Fibroblast of mammary gland (primary cell): ENCODE measurements at places on chromosomes 7 and 10.

- DNase-seq, result no peak
Measured at GRCh38 chr10:110052916-110053315, 45.1 kb downstream of the ADD3 start.

DNA sequence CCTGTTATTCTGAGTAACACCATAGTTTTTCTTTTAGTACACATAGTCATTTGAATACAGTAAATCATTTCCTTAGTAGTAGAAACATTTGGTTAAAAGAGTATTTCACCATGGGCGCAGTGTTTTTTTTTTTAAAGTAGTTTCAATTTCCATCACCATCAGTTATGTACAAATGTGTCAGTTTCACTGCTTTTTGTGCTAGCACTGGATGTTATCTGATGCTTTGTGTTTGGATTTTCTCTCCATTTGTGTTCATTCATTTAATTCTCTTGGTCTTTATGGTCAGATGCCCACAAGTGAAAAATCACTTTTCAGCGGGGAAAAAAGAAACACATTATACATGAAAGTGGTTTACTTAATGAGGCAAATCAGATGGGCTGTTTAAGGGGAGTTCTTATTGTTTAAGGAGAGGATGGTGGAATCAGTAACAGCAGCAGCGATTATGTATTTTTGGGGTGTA is 16.0 kb upstream of the HK1 start:
- DNase-seq, result no peak

GRCh38 chr10:69861251-69862240 is 59.8 kb downstream of the COL13A1 start:
- DNase-seq, result peak; percentile 90

DNA sequence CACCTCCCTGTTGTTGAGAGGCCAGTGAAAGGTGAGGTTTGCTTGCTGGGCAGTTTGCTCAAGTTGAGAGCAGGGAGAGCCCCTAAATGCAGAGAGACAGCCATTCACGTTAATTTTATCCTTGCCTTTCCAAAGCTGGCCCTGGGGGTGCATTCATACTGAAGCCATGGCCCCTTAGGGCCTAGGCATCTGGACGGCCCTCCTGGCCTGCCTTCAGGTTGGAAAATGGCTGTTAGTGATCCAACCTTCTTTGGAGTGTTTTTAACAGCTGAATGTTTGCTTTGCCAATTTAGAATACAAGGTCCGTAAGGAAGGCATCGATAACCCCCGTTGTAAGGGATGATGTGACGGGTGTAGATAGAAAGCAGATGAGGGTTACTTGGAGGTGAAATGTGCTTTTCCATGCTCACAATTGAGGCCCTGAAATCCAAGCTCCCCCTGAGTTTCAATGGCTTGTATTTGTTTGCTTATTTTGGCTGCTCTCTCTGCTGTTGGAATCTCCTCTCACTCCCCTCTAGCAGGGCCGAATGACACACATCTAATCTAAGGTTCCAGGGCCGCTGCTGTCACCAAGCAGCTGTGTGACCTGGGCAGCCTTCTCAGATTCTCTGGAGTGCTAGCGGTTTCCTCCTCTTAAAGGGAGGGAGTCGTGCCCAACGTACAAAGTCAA is 171.6 kb upstream of the MKI67 start:
- no peak for DNase-seq

DNA sequence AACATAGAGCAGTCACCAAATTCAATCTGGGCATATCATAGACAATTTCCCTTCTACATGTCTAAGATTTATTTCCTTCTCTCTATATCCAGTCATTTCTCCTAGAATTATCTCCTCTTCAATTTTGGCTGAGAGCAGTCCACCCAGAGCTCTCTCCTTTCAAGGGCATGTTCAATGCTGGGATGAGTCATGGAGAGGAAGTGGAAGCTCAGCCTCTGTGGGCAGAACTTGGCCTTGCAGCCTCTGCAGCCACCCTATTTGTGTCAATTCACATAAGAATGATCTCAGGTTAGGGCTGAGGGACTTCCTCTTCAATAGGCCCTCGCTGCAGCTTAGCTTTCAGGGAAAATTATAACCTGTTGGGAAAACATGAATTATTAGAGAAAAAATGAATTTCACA is 560.8 kb downstream of the POM121L12 start:
- DNase-seq, result no peak

- DNase-seq, result peak; percentile 25
Measured at GRCh38 chr10:61837755-61838171, 63.7 kb upstream of the ARID5B start.

DNA sequence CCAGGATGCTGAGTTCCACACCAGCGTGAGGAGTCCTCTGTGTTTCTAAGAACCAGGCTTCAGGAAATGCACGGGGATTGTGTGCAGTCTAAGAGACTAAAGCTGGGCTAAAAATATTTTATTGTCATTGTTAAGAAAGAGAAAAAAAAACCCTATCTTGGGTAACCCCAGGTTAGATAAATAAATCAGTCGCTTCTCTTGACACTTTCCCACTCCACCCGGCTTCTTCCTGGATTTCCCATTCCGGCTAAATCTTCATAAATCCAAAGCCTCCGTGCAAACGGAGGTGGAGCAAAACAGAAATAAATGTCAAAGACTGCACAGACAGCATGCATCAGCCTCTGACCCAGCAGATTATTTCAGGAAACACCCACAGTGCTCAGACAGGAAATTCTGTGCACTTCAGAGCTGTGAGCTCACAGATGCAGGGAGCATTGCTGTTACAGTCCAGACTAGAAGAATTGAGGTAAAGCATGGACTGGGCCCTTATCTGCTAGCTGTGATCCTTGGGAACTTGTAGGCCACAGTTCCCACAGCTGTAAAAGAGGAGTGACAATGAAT is 44.8 kb upstream of the GRID1 start:
- peak; percentile 52 for DNase-seq

- no peak for DNase-seq
Measured at GRCh38 chr10:72746426-72747363, 54.8 kb downstream of the MCU start.

GRCh38 chr7:141700848-141701371 is 1.1 kb downstream of the DENND11 start:
- no peak for DNase-seq

GRCh38 chr7:140926021-140926817 is 1.5 kb upstream of the BRAF start:
- no peak for DNase-seq

GRCh38 chr7:6530626-6531491 is 20.4 kb downstream of the GRID2IP start:
- no peak for DNase-seq

DNA sequence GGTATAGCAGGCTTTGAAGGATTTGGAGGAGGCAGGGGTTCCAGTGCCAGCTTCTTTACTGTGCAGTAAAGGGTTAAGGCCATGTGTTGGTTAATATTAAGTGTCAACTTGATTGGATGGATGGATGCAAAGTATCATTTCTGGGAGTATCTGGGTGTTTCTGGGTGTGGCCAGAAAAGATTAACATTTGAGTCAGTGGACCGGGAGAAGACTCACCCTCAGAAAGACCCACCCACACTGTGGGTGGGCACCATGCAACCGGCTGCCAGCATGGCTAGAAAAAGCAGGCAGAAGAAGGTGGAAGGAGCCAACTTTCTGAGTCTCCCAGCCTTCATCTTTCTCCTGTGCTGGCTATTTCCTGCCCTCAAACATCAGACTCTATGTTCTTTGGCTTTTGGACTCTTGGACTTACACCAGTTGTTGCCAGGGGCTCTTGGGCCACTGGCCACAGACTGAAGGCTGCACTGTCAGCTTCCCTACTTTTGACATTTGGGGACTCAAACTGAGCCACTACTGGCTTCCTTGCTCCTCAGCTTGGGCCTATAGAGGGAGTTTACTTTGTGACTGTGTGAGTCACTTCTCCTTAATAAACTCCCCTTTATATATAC is 6.8 kb upstream of the TRUB1 start:
- DNase-seq, result no peak

- peak; percentile 26 for DNase-seq
Measured at GRCh38 chr7:132393789-132394261, 182.4 kb downstream of the PLXNA4 start.

GRCh38 chr7:41058986-41059741 is 643.7 kb downstream of the INHBA start:
- DNase-seq, result peak; percentile 57

DNA sequence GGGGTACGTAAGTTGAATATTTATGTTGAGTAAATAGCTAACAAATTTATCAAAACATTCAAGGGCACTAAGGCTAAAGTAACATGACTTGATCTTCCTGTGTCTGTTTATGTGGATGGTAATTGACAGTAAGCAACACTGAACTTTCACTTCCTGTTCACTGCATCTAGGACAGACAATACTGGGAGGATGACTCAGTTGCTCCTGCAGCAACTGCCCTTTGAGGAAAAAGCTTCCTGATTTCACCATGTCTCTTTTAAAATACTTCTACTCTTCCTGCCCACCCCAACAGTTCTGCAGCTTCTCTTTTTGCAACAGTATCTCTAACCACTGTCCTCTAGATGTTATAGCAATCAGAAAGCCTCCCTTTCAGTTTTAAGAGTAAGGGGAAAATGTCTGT is 76.6 kb upstream of the HGF start:
- peak; percentile 79 for DNase-seq

- peak; percentile 4 for DNase-seq
Measured at GRCh38 chr7:25624051-25624450, 395.8 kb upstream of the NPVF start.

DNA sequence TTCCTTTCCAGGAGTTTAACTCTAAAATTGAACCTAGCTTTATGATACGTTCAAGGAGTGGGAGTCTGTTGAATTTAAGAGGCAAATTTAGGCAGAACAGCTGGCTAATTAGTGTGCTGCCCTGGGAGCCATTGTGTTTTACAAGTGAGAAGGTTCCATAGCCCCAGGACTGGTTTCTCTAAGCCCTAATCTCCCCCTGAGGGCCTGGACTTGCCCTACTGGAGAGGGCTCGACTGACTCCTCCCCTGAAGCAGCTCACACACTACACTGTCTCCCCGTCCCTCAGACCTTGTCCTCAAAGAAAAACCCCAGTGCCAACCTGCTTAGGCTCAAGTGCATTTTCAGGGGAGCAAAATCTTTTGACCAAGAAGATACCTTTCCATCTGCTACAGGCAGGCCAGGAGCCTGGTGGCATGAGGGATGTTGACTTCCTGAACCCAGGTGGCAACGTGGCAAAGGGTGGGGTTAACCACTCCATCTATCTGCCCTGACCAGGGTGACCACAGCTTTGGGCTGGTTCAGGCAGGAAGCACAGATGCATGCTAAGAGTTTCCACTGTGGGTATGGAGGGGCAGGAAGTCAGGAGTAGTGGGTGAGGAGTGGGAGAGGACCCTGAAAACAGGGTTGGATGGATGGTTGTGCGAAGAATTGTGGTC is 68.9 kb upstream of the CARD11 start:
- DNase-seq, result no peak

DNA sequence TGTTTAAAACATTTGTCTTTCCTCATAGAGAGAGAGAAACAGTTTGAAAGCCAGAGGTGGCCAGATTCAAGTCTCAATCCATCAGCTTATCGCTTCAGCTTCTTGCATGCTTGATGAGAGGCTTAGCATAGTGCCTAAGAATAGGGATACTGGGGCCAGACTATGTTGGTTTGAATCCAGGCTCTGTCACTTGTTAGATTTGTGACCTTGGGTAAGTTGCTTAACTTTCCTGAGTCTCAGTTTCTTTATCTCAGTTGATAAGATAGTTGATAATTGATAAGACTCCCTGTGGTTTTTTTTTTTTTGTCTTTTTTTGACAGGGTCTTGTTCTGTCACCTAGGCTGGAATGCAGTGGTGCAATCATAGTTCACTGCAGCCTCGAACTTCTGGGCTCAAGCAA is 12.1 kb upstream of the CDK6 start:
- no peak for DNase-seq

GRCh38 chr7:44392618-44393010 is 67.2 kb upstream of the CAMK2B start:
- DNase-seq, result no peak

GRCh38 chr10:78756604-78757343 is 312.0 kb upstream of the ZMIZ1 start:
- peak; percentile 97 for DNase-seq

DNA sequence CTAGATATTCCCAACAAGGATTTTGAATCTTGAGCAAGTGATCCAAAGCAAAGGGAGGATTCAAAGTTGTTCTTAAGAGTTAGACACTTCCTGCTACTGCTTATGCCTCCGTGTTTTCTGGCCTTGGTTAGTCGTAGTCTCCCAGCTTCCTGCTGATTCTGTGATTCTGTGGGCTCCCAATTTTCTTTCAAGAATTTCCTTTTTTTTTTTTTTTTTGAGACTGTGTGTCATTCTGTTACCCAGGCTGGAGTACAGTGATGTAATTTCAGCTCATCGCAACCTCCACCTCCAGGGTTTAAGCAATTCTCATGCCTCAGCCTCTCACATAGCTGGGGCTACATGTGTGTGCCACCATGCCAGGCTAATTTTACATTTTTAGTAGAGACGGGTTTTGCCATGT is 4.4 kb upstream of the ITGB8 start:
- no peak for DNase-seq

DNA sequence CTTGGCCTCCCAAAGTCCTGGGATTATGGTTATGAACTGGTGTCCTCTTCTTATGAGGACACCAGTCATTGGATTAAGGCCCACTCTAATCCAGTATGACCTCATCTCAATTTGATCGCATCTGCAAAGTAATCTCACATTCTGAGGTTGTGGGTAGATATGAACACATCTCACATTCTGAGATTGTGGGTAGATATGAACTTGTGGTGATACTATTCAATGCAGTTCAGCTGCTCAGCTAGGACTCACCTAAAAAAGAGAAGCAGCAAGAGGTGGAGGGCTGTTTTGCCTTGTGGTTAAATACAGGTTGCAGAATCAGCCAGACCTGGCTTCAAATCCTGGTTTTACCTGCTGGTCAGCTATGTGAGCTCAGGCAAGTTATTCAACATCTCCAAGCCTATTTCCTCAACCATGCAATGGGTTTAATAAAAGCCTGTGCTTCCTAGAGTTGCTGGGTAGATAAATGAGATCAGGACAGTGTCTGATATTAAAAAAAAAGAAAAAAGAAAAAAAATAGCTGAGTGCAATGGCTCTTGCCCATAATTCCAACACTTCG is 8.5 kb upstream of the BAG3 start:
- DNase-seq, result no peak

- DNase-seq, result no peak
Measured at GRCh38 chr10:95503526-95503925, 57.6 kb downstream of the SORBS1 start.

DNA sequence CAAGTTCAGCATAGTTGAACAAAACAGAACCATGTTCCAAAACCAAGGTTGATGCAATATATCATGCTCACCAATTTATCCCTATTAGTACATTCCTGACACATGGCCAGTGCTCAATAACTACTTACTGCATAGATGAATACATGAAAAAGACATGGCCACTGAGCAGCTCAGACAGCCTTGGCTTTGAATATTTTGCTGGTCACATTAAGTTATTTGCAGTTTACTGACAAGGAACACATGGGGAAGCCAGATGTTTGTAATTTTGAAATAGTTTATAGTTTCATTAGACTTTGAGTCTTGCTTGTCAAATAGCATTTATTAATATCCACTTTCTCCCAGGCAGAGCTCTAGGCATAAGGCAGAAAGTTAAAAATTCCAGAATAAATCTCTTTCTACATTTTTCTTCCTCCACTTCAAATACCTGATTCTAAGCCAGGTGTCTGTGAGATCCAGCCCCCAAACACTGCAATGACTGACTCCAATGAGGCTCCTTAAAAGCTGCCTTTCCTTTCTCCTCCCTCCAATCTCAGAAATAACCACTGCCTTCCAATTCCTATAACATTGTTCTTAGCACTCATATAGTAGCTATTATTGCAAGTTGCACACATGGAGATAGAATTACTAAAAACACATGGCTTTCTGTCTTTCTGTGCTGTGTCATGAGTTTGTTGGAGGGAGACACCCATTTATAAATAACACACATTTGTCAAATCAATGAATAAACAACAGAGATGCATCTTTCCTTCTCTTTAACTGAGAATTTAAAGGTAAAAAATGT is 91.3 kb downstream of the PCGF5 start:
- peak; percentile 80 for DNase-seq

GRCh38 chr7:121610243-121610642 is 214.1 kb upstream of the FAM3C start:
- DNase-seq, result no peak
